ENCODE measurements at places on chromosomes 7 and 10.

GRCh38 chr7:47669178-47669891 lies 87.4 kb upstream of the TNS3 start:
- DNase-seq, result no peak

- DNase-seq, result no peak
These were observed 2.2 kb upstream of the SKIDA1 start for GRCh38 chr10:21527598-21528235.

DNA sequence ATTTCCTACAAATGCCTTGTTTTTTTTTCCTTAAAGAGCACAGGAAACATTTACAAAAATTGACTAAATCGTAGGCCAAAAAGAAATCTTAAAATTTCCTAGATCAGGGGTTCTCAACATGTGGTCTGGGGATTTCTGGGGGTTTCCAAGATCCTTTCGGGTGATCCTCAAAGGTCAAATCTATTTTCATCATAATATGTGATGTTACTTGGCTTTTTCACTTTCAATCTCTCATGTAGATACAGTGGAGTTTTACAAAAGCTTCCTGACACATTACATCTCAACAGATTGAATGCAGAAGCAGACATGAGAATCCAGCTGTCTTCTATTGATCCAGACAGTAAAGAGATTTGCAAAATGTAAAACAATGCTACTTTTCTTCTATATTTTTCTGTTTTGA lies 497.3 kb downstream of the INHBA start:
- DNase-seq, result no peak

DNA sequence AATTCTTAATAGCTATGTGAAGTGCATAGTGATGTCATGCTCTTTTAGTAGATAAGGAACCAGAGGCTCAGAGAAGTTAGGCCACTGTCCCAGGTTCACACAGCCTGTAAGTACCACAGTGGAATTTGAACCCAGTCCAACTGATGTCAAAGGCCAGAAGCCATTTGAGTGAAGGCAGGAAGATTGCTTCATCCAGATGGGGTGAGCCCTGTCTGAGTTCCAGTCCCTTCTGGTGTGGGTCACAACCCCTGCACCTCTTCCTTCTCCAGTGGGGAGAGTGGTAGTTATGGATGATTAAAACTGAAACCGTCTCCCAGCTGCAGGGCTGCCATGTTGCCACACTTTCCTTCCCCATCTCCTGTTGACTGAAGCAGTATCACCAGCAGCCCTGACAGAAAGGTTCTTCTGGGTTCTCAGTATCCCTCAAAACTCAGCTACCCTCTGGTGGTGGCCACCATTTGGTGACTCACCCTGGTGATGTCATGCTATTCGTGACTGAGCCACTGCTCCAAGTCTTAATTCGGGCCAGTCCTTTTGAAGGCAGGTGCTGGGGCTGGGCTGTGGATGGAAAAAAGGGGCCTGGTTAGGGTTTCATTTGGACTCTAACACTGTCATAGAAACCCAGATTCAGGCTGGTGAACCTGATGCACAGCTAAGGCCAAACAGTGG lies 1.5 kb upstream of the C10orf95 start:
- no peak for DNase-seq

- no peak for DNase-seq
These were observed 36.8 kb downstream of the AVL9 start for GRCh38 chr7:32532086-32532485.

DNA sequence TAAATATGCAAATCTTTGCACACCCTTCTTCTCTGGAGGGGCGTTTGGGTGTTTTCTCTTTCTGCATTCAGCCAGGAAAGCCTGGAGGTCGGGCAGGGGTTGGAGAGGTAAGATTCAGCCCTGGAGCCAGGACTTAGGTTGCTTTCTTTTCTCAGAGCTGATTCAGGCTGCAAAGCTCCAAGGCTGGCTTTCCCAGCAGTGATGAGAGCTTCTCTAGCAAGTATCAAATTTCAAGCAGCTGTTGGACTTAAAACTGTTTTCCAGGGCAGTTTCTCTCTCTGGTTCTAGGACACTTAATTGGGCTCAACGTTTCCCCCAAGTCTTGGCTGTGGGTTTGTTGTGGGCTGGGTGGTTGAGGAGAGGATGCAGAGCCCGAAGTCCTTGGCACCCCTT lies 608 bp downstream of the AKR1B10 start:
- no peak for DNase-seq

Data from iPS DF 6.9 (cell line).